Fibroblast of skin of abdomen (primary cell): ENCODE measurements at places on chromosomes 1 and 21.

GRCh38 chr1:161921491-161921890, 102.2 kb downstream of the OLFML2B start:
- DNase-seq: no peak

DNA sequence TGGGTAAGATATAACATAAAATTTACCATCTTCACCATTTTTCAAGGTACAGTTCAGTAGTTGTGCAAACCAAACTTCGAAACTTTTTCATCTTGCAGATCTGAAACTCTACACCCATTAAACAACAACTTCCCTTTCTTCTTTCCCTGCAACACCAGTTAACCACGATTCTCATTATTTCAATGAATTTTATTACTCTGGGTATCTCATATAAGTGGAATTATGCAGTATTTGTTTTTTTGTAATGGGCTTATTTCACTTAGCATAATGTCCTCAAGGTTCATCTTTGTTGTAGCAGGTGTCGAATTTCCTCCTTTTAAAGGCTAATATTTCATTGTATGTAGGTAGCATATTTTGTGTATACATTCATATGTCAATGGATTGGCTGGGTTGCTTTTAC, 146.1 kb downstream of the SPATA46 start:
- no peak for DNase-seq

DNA sequence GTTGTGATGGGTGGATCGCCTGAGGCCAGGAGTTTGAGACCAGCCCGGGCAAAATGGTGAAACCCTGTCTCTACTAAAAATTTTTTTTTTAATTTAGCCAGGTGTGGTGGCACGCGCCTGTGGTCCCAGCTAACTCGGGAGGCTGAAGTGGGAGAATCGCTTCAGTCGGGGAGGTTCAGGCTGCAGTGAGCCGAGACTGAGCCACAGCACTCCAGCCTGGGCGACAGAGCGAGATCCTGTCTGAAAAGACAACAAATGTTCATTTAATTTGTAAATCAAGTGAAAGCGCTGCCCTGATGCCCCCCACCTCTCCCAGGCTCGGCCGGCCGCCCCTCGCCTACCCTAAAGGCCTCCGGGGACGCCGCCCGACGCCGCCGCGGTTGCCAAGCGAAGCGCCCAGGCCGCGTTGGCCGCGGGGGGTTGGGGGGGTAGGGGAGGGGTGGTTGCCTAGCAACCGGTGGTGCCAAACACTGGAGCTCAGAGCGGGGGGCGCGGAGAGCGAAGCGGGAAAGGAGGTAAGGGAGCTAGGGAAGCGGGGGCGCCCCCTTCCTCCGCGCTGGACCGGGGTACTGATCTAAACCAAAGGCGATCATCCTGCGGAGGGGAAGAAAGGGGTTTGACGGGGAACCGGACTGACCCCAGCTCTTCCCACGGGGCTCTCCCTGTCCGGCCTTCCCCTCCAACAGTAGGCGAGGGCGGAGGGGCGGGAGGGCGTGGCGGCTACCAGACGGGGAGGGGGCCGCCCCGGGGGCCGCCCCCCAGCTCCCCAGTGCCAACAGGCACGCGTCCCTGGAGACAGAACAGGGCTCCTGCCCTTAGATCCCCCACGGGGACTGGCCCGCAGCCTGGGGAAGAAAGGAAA, at the start of gene TEKT2:
Gene TEKT2 (plus strand): TSS at position 460 of the 862 bp plus-strand sequence. CDS start 828 bp downstream, outside the sequence.
- DNase-seq: peak; percentile 51

DNA sequence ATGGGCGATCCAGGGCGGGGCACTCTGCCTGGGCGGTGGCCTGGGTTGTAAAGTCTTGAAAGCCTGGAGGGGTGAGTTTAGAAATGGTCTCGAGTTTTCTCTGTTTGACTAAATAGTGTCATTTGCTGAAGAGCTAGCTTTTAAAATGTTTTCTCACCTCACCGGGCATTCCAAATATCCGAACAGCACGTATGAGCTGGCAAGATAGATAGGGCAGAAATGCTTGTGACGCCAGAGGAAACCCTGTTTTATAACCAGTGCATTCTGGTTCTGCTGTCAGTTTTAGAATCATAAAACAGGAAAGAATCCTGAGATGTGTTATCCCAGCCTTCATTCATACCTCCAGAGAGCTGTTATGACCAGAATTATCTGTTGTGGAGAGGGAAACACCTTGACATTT, 725 bp downstream of the RTCA start:
- DNase-seq: no peak

DNA sequence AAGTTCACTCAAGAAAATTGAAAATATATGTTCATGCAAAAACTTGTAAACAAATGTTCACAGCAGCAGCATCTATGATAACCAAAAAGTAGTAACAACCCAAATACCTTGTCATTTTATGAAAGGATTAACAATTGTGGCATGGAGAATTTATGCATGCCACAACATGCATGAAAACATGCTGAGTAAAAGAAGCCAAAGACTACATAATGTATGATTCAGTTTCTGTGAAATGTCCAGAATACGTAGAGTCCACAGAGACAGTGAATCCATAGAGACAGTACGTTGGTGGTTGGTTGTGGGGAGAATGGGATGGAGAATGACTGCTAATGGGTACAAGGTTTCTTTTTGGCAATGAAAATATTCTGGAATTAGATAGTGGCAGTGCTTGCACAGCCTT, 148.7 kb downstream of the MAST2 start:
- peak; percentile 29 for DNase-seq

DNA sequence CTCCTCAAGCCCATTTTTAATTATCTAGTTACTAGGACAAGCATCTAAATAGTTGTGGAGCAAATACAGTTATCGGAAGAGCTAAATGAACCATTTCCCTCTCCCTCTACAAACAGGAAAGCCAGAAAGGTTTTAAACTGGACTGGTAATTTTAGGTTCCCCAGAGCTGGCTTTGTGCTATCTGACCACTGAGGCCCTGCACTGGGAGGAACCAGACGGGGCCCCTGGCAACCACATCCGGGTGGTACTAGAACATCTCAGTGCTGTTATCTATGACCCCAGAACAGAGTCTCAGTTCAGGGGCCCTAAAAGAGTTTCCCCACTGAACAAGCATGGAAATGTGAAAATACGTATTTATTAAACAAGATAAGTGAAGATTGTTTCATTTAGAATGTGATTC, 7.7 kb upstream of the RSPH1 start:
- DNase-seq: no peak
